NCI-H2081 (cell line): ENCODE measurements at places on chromosomes 1 and 21.

GRCh38 chr1:228212966-228213844, 5.4 kb downstream of the OBSCN start:
- peak; percentile 78 for DNase-seq

DNA sequence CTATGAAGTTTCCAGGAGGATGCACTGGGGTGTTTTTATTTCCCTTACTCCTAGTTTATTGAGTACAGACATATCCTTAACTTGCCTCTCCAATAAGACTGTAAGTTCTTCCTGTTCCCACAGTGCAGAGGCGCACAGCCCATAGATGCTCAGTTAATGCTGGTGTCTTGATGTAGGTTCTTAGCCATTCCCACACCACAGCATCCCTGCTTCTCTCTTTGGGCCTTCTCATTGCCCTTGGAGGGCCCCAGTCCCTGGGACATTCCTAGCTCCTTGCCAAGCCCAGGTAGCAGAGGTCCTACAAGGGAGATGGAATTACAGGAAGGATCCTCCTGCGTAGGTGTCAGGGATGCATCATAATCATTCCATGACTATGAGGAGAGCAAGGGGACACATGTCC, 61.6 kb upstream of the HMGB4 start:
- DNase-seq: no peak

DNA sequence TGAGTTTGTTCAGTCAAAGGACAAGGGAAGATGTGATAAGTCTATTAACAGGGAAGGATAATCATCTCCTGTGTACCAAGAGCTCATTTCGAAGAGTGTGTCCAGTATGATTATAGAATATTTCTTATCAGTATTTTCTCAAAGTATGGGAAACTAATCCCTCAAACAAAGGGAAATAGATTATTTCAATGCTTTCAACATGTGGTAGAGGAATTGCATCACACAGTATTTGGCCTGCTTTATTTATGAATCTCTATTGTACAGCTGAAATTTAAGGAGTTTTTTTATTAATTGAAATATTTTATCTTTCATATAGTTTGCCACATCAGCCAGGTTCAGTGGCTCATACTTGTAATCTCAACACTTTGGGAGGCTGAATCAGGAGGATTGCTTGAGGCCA, 151.0 kb downstream of the CLEC20A start:
- no peak for DNase-seq

- DNase-seq: no peak
Observed at GRCh38 chr1:225944951-225945350, 3.9 kb upstream of the LEFTY2 start.

DNA sequence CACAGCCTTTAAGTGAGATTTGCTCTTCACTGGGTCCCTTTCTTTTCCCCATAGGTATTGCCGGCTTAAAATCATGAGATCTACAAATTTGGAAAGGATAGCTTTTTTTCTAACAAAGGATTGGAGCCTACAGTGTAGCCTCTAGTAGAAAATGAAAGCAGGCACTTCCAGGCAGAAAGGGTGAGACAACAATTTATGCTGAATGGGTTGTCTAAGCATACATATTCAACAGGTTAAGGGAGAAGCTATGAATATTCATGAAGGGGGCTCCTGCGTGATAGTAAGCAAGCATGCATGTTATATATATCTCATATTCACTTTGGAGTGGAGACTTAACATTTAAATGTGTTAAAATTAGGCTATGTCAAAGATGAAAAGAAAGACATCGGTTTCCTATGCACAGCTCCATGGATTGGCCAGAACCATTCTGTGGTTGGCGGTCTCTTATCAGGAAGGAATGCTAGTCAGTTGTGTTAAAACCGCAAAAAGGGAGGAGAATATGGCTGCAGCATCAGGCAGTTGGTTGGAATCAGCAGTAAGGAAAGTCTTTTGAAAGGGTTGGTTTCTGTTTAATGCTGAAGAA, 66.0 kb downstream of the VCAM1 start:
- no peak for DNase-seq

DNA sequence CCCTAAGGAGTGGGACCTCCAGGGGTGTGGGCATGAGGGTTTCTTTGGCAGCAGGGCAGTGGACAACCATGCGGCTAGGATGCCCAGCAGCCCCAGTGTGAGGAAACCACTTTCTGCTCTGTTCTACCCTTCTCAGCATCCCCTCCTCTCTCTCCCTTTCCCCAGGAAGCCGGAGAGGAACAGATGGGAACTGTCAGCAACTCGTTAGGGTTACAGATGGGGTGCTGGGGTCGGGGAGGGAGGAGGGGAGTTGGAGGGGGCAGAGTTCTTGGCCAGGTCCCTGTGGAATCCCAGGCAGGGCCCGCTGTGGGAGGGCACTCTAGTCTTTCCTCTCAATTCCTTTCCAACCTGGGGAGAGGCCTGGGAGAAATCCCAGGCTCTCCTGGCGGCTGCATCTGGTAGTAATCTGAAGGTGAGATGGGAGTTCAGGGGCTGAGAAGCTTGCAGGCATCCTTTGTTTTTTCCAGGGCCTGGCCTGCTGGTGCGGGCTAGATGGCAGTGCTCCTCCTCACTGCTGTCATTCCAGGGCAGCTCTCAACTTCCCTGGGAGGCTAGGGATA, 93.9 kb upstream of the CSF3R start:
- DNase-seq: no peak

DNA sequence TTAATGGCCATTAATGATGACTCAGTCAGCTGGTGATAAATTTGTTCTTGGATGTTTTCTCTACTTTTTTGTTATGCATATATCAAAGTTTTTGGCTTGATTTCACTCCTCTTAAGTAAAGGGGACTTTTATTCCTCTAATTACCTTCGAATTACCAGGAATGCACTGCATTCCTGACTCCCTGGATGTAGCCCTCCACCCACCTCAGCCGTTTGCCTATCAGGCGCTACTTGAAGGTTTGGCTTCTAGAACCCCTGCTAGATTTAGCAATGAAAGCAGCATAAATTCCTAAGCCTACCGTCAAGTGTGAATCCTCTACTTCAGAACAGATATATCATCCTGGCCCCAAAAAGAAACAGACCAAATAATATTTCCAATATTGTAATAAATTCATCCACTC, 387.8 kb upstream of the ADGRL2 start:
- DNase-seq: no peak

DNA sequence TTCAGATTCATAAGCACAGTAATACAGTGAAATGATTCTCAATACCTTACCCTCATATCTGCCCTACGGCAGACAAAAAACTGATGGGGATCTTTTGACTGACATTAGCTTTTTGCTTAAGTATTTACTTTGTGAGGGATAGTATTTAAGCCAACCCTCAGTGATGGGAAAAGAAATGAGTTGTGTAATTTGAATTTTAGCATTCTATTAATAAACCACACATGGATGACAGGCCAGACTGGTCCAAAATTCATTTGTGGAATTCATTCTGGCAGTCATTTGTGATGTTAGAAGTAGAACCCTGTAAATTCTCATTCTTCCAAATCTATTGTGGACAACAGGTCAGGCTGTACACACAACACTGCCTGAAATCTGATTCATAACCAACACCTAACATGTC, 14.9 kb downstream of the TRIM33 start:
- no peak for DNase-seq

- DNase-seq: no peak
Observed at GRCh38 chr21:26148071-26148839, 22.3 kb downstream of the APP start.

- no peak for DNase-seq
Observed at GRCh38 chr21:35359076-35359475, 310.0 kb upstream of the RUNX1 start.

DNA sequence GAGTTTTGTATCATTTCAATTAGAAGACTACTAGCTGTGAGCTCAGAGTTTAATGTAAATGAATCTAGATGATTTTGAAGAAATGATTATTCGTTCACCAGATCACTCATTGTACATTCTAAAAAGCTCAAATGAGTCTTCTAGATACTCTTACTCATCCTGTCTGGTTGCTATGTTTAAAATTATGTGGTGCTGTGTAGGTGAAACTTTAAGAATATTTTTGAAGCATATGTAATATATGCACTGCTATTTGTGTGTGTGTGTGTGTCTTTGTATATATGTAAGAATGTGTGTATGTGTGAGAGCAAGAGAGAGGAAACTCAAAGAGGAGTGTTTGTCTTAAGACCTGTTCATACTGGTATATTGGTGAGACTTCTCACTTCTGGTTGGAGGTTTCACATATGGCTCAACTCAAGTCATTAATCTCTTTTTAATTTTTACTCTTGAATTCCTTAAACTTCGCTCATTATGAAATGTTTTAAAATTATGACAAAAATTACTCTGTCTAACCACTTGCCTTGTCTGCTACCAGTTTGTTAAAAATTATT, 8.6 kb upstream of the C1orf105 start:
- no peak for DNase-seq
